Stimulated activated CD4-positive, alpha-beta T cell treated with anti-CD3 and anti-CD28 coated beads, Interleukin-15, amount 100 ng/mL, for 48 hours (primary cell): ENCODE measurements at places on chromosomes 4 and X.

GRCh38 chr4:83266689-83267088 lies 17.9 kb downstream of the COQ2 start:
- no peak for DNase-seq

- no peak for DNase-seq
Observed at GRCh38 chrX:125628435-125628834, 308.8 kb downstream of the TEX13C start.

DNA sequence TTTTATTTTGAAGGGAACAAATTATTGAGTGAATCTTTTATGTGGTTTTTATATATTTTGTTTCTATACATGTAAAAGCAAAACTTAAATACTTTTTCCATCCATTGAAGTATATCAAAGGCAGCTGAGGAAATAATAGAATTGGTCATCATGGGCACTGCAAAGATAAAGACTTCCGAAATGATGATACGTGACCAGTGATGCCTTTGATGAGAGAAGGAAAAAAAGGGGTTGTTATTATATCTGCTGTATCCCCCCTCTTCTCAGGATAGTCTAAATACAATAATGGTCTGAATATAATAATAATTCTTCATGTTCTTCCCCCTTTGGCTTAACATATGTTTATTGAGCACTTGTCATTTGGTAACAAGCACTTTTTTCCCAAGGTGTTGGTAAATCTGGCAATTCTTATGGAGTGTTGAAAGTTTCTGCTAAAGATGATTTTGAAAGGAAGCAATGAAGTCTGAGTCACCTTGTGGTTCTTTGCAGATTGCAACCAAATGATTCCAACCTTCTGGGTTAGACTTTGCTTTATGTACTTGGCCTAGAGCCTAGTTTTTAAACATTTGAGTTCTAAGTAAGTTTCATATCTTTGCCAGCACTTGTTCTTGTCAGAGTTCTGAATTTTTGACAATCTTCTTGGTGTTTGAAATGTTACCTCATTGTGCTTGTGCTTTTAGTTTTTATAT lies 60.8 kb downstream of the USP9X start:
- DNase-seq, result no peak

DNA sequence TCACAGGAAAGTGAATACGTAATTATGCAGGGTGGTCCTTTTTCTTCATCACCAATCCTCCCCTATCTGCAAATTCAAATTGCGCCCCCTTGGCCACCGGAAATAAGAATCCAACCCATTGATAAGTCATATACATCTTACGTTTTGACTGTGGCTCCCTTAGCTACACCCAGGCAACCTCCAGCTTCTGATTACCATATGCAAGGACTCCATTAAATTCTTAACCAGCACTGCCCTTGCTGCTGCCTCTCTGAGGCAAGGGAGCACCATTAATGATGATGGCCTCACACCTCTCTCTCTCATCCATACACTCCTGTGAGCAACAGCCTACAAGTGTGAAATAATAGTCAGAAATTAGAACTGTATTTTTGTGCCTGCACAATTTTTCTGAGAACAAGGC lies 106.0 kb upstream of the NOCT start:
- DNase-seq, result no peak

DNA sequence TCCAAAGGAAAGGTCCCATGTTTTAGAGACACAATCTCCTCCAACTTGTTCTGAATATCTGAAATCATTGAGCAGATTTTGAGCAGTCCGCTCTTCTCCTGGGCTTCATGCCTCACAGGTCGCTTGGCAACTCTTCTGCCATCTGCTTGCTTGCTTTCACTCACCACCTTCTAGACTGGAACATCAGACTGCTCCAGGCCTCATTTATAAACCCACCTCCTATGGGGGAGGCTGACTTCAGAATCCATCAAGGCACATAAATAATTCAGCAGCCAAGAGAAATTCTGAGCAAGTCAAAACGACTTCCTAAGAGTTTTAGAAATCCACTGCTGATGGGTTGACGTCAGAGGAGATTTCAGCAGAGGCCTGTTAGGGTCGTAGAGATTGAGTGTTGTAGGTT lies 64.1 kb downstream of the FAM184B start:
- DNase-seq, result no peak

DNA sequence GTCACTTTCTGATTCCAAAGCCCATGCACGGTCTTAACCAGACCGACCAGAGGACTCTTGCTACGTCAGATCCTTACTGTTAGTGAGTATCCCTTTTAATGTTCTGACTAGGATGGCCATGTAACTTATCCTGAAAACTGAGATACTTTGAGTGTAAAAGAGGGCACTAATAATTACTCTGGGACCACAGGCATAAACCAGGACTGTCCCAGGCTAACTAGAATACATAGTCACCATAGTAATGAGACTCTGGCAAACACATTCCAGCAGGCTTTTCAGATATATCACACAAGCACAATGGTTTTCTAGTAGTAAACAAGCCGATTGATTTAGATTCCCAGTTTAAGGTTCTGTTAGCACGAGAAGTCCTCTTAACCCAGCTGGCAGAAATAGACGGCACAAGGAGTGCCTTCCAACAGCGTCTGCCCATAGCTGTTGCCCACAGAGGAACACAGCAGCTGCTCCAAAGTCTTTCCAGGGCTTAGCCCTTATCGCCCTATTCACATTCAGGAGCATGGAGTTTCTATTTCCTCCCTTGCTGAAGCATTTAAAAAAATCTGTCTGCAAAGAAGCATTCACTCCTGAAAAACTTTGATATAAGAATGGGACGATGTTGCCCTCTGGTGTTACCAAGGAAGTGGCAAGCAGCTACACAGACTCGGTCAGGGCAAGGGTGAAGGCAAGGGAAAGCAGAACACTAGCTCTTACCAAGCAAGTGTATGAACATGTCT lies 92.4 kb downstream of the CXCL13 start:
- no peak for DNase-seq

DNA sequence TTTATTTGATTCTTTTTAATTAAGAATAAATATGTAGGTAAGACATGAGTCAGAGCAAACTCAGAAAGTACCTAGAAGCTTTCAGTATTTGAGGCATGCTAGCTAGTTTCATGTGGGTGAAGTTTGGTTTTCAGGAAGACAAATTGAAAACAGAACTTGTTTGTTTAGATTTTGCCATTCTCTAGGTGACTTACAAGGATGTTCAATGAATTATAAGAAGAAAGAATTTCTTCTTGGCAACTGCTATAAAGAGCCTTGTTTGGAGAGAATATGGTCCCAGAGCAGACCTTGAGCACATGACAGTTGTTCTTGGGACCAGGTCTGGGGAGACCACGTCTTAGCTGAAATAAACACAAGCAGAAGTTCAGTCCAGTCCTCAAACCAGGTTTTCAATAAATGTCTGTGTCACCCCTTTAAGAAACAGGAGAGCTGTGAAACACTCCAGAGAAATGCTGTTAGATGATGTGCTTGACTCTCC lies 38.0 kb upstream of the IL21 start:
- DNase-seq, result no peak

- no peak for DNase-seq
Observed at GRCh38 chr4:22794732-22795131, 102.0 kb downstream of the GBA3 start.

- DNase-seq, result no peak
Observed at GRCh38 chr4:108240366-108240765, 71.6 kb upstream of the LEF1 start.

GRCh38 chr4:56388306-56388705 lies 1.0 kb upstream of the AASDH start:
- no peak for DNase-seq

GRCh38 chr4:185134307-185134869 lies 8.7 kb upstream of the SLC25A4 start:
- no peak for DNase-seq

DNA sequence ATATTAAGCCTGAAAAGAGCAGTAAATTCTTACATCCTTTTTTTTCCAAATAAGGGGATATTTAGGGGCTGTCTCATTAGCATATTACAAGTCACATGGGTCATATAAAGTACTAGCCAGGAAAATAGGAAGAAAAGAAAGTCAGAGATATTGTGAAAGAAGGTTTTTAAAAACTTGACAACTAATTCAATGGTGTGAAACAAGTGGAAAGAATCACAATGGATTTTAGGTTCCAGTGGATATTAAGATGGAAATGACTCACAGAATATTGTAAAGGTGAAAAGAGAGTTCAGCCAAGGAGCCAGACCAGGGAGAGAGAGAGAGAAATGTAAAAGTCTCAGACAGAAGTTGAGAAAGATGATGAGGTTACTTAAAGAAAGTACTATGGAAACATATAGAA lies 297.2 kb downstream of the IQCM start:
- no peak for DNase-seq

DNA sequence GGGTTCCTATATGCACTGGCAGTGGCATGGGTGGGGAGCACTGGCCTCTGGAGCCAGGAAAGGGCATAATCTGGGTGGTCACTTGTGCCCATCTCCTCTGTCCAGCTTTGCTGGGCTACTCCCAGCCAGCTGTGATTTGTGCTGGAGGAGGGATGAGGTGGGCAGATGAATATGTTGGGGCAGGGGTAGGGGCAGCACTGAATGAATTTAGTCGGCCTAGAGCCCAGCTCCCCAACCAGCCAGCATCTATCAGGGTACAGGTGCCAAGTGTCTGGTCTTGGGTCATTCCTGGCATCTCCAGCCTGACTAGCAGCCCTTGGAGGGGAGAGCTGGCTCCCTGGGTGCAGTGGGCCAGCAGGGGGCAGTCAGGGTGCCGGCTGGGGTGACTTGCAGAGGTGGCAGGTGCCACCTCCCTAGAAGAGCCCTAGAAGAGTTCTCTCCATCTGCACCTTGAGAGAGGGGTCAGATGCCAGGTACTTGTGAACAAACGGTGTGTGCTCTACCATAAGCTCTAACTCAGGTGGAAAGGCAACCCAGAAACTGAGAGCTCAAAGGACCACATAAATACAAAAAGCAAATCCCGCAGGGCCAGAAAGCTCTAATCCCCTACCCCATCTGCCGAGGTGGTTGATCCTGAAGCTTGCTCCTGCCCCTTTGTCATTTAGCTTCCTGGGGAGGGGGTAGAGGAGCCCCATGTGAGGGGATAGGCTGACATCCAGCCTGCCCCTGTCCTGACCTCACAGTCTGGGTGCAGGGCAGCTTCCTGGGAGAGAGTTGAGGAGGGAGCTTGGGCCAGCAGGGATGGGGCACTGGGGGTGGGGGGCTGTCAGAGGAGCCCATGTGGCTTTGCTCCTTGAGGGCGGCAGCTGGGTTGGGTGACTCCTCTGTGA lies 2.2 kb downstream of the SORCS2 start:
- no peak for DNase-seq

- no peak for DNase-seq
Observed at GRCh38 chrX:88560673-88561330, 186.2 kb upstream of the CPXCR1 start.

- DNase-seq, result no peak
Observed at GRCh38 chr4:3286335-3287175, 6.3 kb upstream of the RGS12 start.

DNA sequence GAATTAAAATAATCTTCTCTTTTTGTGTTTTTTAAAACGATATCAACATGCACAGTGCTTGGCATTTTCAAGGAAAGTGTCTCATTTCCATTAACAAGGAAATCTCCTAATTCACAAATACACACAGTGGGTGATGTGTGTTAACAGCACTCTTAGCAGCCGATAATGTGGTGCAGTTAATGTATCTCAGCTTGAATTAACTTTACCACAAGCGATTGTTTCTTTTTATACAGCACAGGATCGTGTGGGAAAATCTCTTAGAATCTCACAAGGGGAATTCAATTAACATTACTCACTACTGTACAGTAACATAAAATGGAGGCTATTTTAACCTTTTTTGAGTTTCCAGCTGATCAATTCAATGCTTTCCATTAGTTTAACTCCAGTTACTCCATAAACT lies 1841.9 kb downstream of the STIM2 start:
- no peak for DNase-seq

DNA sequence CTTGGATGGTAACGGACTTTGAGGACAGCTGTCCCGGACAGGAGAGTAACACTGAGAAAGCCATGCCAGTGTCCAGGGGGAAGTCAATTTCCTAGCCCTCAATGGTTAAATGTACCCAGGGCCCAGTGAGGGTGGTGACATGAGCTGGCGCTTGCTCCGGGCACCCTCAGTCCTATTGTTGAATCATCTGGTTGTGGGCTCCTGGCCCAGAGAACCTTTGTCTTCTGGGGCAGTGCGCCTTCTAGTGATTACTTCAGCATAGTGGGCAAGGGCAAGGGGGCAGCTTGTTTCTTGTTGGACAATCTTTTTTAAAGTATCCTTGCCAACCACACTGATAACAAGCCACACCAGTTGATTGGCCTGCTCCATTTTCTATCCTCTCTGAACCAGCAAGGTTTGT lies 30.9 kb upstream of the TRPC5 start:
- DNase-seq, result no peak

DNA sequence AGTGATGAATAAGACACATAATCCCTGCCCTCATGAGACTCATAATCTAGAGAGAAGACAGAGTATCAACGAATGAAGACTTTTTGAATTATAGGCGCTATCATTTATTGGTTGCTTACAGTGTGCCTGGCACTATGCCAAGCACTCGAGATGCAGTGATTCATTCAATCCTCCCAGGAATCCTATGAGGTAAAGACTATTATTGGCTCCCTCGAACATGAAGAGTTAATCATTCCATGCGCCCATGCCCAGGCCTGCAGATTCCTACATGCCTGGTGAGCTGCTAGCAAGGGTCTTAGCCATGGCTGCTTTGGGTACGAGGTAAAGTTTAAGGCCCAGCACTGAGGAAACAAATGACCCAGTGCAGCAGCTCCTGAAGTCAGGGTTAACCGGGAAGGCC lies 47.0 kb downstream of the TEX13B start:
- DNase-seq, result no peak

DNA sequence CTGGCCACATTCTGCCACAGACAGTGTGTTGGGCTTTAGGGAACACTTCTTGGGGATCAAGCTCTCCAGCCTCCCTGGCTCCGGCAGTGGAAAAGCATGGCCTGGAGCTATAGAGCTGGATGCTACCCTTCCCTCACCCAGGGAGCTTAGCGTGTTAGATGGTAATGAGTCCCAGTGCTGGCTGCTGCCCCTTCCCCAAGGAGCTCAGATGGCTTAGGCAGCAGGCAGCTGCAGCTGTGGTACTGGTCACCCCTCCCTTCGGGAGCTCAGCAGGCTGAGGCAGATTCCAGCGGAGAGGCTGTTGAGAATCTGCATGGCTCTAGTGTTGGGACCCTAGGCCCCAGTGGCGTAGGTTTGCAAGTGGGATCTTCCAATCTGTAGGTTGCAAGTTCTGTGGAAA lies 19.5 kb downstream of the TMEM144 start:
- no peak for DNase-seq

DNA sequence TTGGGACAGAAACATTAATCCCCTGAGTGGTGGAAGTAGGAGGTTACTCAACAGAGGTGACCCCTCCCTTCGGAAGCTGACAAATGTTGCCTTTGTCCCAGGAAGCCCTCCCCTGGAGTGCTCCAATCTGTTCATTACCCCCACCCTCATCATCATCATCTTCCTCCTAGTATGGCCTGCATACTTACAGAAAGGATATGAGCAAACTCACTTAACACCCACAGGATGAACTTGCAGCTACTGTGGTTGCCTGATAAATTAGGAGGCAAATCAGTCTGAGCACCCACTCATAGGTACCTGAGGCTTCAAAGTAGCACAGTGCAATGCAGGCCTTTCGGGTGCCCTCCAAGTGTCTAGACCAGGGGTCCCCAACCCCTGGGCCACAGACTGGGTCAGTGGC lies 236.7 kb upstream of the GATB start:
- DNase-seq, result no peak
